ENCODE measurements at places on chromosomes 5 and 9. TPM values are rescaled to one million over a fixed set of nuclear protein-coding genes. Genes with fewer than 3 reads are reported as not detected.

DNA sequence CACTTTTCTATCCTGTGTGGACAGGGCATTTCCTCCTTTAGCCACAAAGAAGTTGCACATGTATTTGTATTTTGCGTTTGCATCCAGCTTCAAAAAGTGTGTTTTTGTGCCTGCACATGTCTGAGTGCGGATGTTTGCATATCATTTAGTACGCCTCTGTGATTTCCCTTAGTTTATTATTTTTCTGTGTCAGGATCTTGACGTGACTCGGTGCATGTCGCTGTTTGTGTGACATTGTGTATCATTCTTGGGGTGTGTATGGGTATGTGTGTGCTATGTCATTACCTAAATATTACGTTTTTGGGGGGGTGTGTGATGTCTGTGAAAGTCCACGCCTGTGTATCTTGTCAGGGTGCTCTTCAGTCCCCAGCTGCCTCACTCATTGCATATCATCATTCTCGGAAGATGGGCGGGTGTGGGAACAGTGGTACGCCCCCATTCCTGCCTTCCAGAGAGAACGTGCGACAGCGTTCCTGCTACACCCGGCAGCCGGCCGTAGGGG lies 416 bp upstream of the PAIP2 start:
- H3K27me3 ChIP-seq, result no peaks in the 10 kb centered on the region
- peaks cover 14% of the 10 kb centered on the region for H3K36me3 ChIP-seq
- no peak for DNase-seq
- H3K27ac ChIP-seq, result peak overlapping the region; percentile 3

DNA sequence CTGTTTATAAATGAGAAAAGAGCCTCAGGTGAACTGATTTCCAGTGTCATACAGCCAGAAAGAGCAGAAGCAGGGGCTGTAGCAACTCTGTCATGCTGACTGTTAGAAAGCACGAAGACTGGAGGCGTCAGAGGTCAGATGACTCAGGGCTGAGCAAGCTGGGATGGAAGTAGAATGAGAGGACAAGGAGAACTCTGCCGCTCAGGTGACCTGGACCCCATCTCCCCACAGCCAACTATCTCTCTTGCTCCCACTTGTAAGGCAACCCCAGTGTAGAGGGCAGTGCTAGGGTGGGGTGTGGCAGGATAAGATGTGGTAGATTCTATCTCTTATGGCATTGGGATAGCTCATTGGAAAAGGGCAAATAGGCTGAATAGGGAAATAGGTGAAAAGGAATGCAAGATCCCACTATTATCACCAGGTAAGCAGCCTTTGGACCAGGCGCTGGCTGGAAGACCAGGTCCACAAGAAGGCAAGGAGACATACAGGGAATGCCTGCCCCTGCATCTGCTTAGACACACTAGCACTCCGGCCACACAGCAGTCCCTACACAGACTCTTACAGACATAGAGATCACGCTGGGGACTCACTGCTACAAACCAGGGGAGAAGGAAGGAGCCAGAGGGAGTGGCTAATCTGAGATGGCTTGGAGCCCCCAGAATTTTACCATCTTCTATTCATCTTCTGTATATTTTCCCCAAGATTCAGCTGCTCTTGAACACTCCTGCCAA lies 21.2 kb upstream of the LOX start:
- no peak overlapping the region for H3K4me3 ChIP-seq
- H3K27ac ChIP-seq, result peak overlapping the region; percentile 45
- DNase-seq, result peak; percentile 79

- H3K4me1 ChIP-seq, result no peaks in the 10 kb centered on the region
- H3K4me3 ChIP-seq, result no peak overlapping the region
- no peak overlapping the region for H3K27ac ChIP-seq
- no peaks in the 10 kb centered on the region for H3K36me3 ChIP-seq
- no peaks in the 10 kb centered on the region for H3K27me3 ChIP-seq
- DNase-seq, result no peak
Observed at GRCh38 chr9:72958485-72959281, 5.8 kb upstream of the ALDH1A1 start.

DNA sequence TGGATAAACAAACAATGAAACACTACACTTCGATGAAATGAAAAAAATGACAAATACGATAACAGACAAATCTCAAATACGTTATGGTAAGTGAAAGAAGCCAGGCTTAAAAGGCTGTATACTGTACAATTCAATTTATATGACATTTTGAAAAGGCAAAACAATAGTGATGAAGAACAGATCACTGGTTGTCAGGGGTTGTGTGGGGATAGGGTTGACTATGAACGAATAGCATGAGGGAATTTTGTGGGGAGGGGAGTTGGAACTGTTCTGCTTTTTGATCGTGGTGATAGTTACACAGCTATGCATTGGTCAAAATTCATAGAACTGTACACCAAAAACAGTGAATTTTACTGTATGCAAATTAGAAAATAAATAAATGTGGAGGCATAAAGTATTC lies 7.8 kb upstream of the FER start:
- H3K27me3 ChIP-seq, result no peaks in the 10 kb centered on the region
- H3K27ac ChIP-seq, result no peak overlapping the region
- peaks cover 10% of the 10 kb centered on the region for H3K4me1 ChIP-seq
- DNase-seq, result no peak

DNA sequence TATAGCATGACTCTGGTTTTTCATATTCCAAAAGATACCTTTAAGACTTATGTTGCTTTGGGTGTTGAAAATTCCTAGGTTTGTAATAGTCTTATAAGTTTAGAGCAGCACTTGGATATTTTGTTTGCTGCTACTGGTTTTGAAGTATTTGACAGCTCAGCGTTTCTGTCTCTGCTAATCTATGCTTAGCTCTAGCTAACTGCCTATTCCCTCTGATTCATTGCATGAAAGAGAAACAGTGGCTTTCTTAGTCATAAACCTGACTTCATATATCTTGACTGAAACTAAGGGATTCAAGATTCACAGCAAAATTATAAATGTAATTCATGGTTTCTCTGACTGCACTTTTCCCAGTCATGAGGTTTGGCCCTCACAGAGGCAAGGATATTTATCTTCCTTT lies 35.6 kb upstream of the ANXA1 start:
- H3K36me3 ChIP-seq, result no peaks in the 10 kb centered on the region
- no peaks in the 10 kb centered on the region for H3K27me3 ChIP-seq
- H3K4me1 ChIP-seq, result no peaks in the 10 kb centered on the region
- no peak for DNase-seq

BNC2 gene
- not detected for total RNA-seq

ITGA2 gene
- total RNA-seq, result 0.09 TPM

All from K562 (cell line).